T1000 (cell line): ENCODE measurements at places on chromosomes 2 and 18.

- no peak for DNase-seq
Measured at GRCh38 chr2:159559034-159559433, 57.3 kb downstream of the BAZ2B start.

- no peak for DNase-seq
Measured at GRCh38 chr2:62895632-62896009, 155.0 kb upstream of the OTX1 start.

- DNase-seq = no peak
Measured at GRCh38 chr2:134142903-134143302, 111.0 kb upstream of the MGAT5 start.

DNA sequence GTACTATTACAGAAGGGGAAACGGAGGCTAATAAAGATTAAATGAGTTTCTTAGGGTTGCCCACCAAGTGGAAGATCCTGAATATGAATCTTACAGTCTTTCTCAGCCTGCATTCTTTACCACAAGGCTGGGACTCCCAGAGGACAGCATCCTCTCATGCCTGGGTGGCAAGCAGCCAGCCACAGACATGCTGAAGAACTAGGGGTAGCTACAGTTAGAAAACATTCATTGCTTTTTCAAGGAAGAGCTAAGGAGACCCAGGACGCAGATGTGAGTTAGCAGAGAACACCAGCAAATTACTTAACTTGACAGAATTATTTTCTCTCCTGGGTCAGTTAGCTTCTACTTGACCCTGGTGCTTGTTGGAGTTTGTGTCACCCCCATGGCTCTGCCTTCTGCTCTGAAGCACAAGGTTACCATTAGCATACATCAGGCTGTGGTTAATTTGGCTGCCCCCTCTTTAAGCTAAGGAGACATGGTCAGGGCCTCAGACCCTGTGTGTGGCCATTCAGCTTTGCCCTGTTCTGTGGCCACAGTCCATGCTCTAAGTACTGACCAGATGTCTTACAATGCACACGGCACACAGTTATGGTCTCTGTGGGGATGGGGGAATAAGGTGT lies 132.3 kb upstream of the TNP1 start:
- no peak for DNase-seq
